Activated CD4-positive, alpha-beta memory T cell treated with anti-CD3 and anti-CD28 coated beads, Interleukin-2, amount 10 ng/mL, durations not matched to agents 7 days and 5 days (primary cell): ENCODE measurements at places on chromosomes 7 and 10. TPM values are rescaled to one million over a fixed set of nuclear protein-coding genes. Genes with fewer than 3 reads are reported as not detected.
A peak's percentile ranks its signal among the peaks of the same experiment; 100 is the strongest.

POLR1F gene
- total RNA-seq = 17.3 TPM

- H3K4me3 ChIP-seq = no peak overlapping the region
- no peak overlapping the region for H3K27ac ChIP-seq
Observed at GRCh38 chr7:116340943-116341907, 130.9 kb downstream of the TES start.

GRCh38 chr7:53070883-53071282 lies 35.5 kb downstream of the POM121L12 start:
- H3K36me3 ChIP-seq = no peaks in the 10 kb centered on the region
- DNase-seq = no peak
- H3K4me3 ChIP-seq = no peak overlapping the region
- no peaks in the 10 kb centered on the region for H3K27me3 ChIP-seq
- no peak overlapping the region for H3K27ac ChIP-seq

- DNase-seq = no peak
- peaks cover 59% of the 10 kb centered on the region for H3K36me3 ChIP-seq
- H3K4me3 ChIP-seq = no peak overlapping the region
- no peaks in the 10 kb centered on the region for H3K27me3 ChIP-seq
Observed at GRCh38 chr7:158778471-158778870, 50.8 kb downstream of the ESYT2 start.

- no peaks in the 10 kb centered on the region for H3K36me3 ChIP-seq
- H3K4me1 ChIP-seq = no peaks in the 10 kb centered on the region
- no peak for DNase-seq
- H3K4me3 ChIP-seq = no peak overlapping the region
- no peak overlapping the region for H3K27ac ChIP-seq
Observed at GRCh38 chr10:43884501-43885105, 235.9 kb upstream of the ZNF32 start.

NKX1-2 gene
- total RNA-seq = not detected

DNA sequence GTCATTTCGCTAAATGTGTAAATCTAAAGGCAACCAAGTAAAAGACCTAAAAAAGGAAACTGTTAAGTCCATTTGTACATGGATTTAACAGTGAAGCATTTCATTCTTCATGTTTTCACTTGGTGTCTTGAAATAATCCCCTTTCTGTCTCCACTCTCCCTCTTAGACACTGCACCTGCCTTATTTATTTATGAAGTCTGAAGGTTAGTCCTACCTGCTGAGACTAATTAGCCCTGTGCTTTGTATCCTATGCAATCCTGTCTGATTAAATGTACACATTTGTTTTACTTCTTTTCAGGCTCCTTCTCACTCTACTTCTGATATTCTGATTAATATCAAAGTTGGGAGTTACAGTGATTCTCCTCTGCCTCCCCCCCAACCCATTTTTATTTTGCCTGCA lies 1.9 kb upstream of the TCF7L2 start:
- H3K36me3 ChIP-seq = peaks cover 4% of the 10 kb centered on the region
- H3K4me3 ChIP-seq = no peak overlapping the region
- H3K4me1 ChIP-seq = peaks cover 23% of the 10 kb centered on the region
- H3K27ac ChIP-seq = no peak overlapping the region
- no peak for DNase-seq
- H3K27me3 ChIP-seq = peaks cover 60% of the 10 kb centered on the region

DNA sequence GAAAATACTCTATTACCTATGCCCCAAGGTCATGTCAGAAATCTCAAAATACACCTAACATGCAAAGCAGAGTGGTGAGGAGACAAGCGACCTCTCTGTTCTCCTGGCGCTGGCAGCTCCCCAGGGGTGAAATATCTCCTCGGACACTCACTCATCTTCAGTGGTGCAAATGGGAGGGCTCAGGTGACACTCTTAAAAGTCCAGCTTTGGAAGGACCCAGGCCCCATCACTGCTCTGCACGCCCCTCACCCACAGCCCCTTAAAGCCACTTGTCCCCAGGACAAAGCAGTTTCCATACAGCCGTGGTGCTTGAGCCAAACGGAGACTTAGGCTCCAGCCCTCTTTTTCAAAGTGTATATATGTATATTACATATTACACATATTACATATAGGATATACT lies 12.4 kb downstream of the PRKAG2 start:
- no peak for DNase-seq
- no peak overlapping the region for H3K27ac ChIP-seq
- no peaks in the 10 kb centered on the region for H3K36me3 ChIP-seq

- no peak overlapping the region for H3K27ac ChIP-seq
- no peaks in the 10 kb centered on the region for H3K27me3 ChIP-seq
- H3K4me3 ChIP-seq = no peak overlapping the region
- no peak for DNase-seq
- peaks cover 29% of the 10 kb centered on the region for H3K4me1 ChIP-seq
Observed at GRCh38 chr7:66768865-66769832, 28.6 kb downstream of the RABGEF1 start.

- H3K36me3 ChIP-seq = no peaks in the 10 kb centered on the region
- peaks cover 17% of the 10 kb centered on the region for H3K27me3 ChIP-seq
- H3K27ac ChIP-seq = no peak overlapping the region
Observed at GRCh38 chr7:128900237-128900636, 10.3 kb downstream of the KCP start.

ABCF2 gene
- 27.6 TPM for total RNA-seq

DNA sequence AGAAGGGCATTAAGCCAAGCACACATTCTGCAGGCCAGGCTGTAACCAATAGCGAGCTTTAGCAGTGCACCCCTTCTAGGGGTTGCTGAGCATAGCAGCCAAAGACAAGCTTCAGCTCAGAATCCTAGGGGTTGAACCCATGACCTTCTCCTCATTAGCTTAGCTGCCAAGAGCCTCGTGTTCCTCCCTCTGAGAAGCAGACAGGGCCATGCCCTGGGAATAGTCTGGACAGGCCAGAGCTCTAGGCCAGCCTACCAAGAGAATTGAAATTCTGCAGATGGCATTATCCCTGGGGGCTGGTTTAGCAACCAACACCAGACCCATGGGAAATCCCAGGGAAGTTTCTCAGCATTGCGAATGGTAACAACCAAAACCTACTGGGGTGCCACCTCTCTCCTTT lies 77.2 kb downstream of the PLXNA4 start:
- H3K36me3 ChIP-seq = no peaks in the 10 kb centered on the region
- H3K4me1 ChIP-seq = no peaks in the 10 kb centered on the region
- no peak for DNase-seq
- no peak overlapping the region for H3K4me3 ChIP-seq
- no peak overlapping the region for H3K27ac ChIP-seq

MAGI2 gene
- 0.13 TPM for total RNA-seq

- no peak overlapping the region for H3K27ac ChIP-seq
- H3K4me3 ChIP-seq = no peak overlapping the region
- DNase-seq = no peak
- H3K27me3 ChIP-seq = no peaks in the 10 kb centered on the region
- H3K36me3 ChIP-seq = no peaks in the 10 kb centered on the region
Observed at GRCh38 chr7:157831143-157831905, 494.5 kb downstream of the DNAJB6 start.

DNA sequence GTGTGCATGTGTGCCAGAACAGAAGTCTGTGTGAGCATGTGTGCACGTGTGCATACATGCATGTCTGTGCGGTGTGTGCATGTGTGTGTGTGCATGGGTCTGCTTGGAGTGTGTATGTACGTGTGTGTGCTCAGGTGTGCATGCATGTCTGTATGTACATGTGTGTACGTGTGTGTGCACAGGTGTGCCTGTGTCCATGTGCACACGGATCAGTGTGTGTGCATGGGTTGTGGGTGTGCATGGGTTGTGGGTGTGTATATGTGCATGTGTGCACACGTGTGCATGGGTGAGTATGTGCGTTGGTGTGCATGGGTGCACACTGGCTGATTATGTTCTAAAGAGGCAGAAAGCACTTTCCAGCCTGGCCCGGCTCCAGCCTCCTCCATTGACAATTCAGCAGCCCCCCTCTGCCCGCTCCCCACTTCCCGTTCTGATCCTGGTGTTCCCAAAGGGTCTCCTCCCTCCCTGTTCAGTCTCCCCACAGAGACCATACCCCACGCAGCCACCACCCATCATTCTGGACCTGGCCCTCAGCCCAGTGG lies 44.1 kb upstream of the PDGFA start:
- H3K4me3 ChIP-seq = no peak overlapping the region
- H3K4me1 ChIP-seq = no peaks in the 10 kb centered on the region
- H3K36me3 ChIP-seq = no peaks in the 10 kb centered on the region

DNA sequence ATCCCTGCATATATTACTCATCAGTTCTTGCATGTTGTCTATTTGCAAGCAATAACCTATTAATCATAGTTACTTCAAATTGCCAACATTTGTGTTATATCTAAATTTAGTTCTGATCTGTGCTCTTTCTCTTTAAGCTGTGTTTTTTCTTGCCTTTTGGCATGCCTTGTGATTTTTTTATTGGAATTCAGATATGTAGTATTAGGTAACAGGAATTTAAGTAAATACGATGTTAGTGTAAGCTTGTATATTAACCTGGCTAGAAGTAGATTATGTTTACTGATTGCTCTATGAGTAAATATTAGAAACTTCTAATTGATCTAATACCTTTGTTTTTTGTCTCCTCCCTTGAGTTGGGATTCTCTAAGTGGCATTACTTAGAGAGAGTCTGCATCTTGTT lies 718.9 kb upstream of the POT1 start:
- no peaks in the 10 kb centered on the region for H3K27me3 ChIP-seq
- no peak overlapping the region for H3K27ac ChIP-seq
- H3K36me3 ChIP-seq = no peaks in the 10 kb centered on the region
- H3K4me1 ChIP-seq = no peaks in the 10 kb centered on the region
- no peak overlapping the region for H3K4me3 ChIP-seq
- DNase-seq = no peak

PPP1R9A gene
- total RNA-seq = not detected

GRCh38 chr10:133528845-133529575 lies 1.8 kb downstream of the CYP2E1 start:
- peaks cover 24% of the 10 kb centered on the region for H3K4me1 ChIP-seq
- peak overlapping the region; percentile 40 for H3K27ac ChIP-seq
- no peaks in the 10 kb centered on the region for H3K36me3 ChIP-seq
- peaks cover 61% of the 10 kb centered on the region for H3K27me3 ChIP-seq
- H3K4me3 ChIP-seq = peak overlapping the region; percentile 66

CLDN3 gene
- total RNA-seq = not detected

DNA sequence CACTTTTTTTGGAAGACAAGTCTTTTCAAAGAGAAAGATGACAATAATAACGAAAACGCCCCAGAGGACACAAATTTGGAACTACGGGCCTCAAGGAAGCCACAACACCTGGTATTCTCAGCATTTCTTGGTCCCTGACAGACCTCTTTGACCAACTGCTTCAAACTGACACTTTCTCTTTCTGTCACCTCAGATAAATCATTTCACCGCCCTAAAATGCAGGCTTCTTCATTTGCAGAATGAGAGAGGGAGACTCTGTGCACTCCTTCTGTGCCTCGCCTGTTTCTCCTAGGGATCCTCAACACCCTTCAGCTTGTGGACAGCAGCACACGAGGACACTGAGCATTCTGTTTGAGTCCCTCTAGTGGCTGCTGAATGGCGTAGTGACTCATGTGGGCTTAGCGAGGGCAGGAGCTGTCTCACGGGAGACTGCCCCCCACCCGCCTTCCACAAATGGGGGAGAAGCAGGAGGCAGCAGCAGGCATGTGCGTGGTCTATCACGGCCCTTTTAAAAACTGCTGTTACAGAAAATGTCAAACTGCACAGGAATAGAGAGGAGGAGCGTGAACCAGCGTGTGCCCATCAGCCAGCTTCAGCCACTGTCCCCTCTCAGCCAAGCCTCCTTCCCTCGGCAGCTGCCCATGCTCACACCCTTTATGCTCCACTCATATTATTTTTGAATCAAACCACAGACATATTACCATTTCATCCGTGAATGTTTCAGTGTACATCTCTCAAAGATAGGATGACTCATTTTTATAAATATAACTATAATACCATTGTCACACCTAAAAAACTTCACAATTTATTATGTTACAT lies 41.4 kb downstream of the GSDME start:
- H3K27me3 ChIP-seq = peaks cover 14% of the 10 kb centered on the region
- no peak overlapping the region for H3K4me3 ChIP-seq
- peak; percentile 16 for DNase-seq
- H3K36me3 ChIP-seq = no peaks in the 10 kb centered on the region
- no peak overlapping the region for H3K27ac ChIP-seq
- peaks cover 9% of the 10 kb centered on the region for H3K4me1 ChIP-seq

DNA sequence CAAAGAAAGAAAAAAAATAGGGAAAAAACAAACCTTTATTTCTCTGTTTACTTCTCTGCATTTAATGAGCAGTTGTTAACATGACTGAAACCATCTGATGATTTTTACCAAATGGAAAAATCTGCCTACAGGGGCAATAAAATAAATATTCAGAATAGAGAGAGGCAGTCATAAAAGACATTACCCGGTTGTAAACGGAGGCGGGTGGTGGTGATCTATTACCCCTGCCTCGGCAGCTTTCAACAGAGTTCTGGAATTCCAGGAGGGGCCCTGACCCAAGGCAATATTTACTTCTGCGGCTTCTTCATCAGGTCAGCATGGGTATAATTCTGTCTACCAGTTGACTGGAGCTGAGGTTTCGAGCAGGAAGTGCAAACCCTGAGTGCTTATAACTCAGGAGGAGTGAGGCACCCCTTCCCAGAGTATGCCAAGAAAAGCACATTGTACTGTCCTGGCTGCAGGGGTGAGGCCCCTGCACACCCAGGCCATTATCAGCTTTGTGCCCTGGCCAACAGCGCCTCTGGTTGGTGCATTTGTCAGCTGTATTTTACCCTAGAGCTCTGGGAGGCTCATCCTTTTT lies 8.2 kb upstream of the CXCL12 start:
- no peak for DNase-seq
- no peaks in the 10 kb centered on the region for H3K36me3 ChIP-seq
- no peak overlapping the region for H3K27ac ChIP-seq
- no peak overlapping the region for H3K4me3 ChIP-seq

SH2D4B gene
- 0.15 TPM for total RNA-seq

GRCh38 chr10:19825700-19826099 lies 9.5 kb downstream of the PLXDC2 start:
- no peak for DNase-seq
- no peak overlapping the region for H3K4me3 ChIP-seq
- H3K36me3 ChIP-seq = no peaks in the 10 kb centered on the region
- no peak overlapping the region for H3K27ac ChIP-seq
- no peaks in the 10 kb centered on the region for H3K27me3 ChIP-seq

GRCh38 chr7:157299613-157300368 lies 37.0 kb upstream of the DNAJB6 start:
- peaks cover 52% of the 10 kb centered on the region for H3K4me1 ChIP-seq
- no peaks in the 10 kb centered on the region for H3K27me3 ChIP-seq
- peak overlapping the region; percentile 82 for H3K27ac ChIP-seq
- no peak overlapping the region for H3K4me3 ChIP-seq

DNA sequence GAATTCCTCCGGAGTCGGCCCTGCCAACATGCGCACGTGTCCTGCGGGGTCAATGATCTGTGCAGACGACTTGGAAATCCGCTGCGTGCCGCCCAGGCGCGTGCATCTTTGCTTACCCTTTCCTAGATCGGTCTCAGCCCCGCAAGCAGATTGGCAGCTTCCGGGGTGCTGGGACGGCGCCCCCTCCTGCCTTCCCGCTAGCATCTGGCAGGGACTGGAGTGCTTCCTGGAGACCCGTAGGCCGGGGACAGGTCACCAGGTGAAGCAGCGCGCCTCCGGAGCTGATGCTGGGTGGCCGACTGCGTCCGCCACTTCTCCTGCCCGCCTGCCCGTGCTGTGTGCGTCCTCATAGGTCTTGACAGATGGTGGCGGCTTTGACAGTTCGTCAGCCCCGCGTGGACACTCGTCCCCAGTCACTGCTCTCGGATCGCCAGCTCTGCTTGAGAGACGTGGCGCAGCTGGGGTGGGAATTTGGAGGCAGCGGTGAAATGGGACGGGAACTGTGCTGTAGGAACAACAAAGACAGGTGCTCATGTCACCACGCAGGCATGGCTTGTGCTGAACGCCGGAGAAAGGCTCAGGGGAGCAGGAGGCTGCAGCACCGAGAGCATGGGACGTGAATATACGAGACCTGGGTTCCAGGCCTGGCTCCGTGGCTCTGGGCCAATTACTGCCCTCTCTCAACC lies 21.9 kb upstream of the KCNK18 start:
- no peak overlapping the region for H3K27ac ChIP-seq
- peak overlapping the region; percentile 78 for H3K4me3 ChIP-seq
- peaks cover 36% of the 10 kb centered on the region for H3K27me3 ChIP-seq
- peaks cover 19% of the 10 kb centered on the region for H3K4me1 ChIP-seq

HOXA4 gene
- total RNA-seq = 0.15 TPM
